ENCODE measurements at places on chromosomes 1 and 21. TPM values are rescaled to one million over a fixed set of nuclear protein-coding genes. Genes with fewer than 3 reads are reported as not detected.

PTCH2 gene
- 0.96 TPM for total RNA-seq

CITED4 gene
- 0.64 TPM for total RNA-seq

CR1L gene
- total RNA-seq, result not detected

TMEM200B gene
- total RNA-seq, result not detected

NR5A2 gene
- 0.21 TPM for total RNA-seq

KCNQ4 gene
- 0.21 TPM for total RNA-seq

MLLT11 gene
- total RNA-seq, result 7.0 TPM

TLR5 gene
- 0.56 TPM for total RNA-seq

KCNJ9 gene
- total RNA-seq, result not detected

LRP8 gene
- 25.5 TPM for total RNA-seq

APOBEC4 gene
- not detected for total RNA-seq

SHCBP1L gene
- total RNA-seq, result not detected

GCLM gene
- 11.1 TPM for total RNA-seq

ANGPTL3 gene
- not detected for total RNA-seq

FGR gene
- 83.8 TPM for total RNA-seq

S100A9 gene
- total RNA-seq, result 0.37 TPM

PKLR gene
- total RNA-seq, result 0.13 TPM
